ENCODE measurements at places on chromosomes 5 and 9.

DNA sequence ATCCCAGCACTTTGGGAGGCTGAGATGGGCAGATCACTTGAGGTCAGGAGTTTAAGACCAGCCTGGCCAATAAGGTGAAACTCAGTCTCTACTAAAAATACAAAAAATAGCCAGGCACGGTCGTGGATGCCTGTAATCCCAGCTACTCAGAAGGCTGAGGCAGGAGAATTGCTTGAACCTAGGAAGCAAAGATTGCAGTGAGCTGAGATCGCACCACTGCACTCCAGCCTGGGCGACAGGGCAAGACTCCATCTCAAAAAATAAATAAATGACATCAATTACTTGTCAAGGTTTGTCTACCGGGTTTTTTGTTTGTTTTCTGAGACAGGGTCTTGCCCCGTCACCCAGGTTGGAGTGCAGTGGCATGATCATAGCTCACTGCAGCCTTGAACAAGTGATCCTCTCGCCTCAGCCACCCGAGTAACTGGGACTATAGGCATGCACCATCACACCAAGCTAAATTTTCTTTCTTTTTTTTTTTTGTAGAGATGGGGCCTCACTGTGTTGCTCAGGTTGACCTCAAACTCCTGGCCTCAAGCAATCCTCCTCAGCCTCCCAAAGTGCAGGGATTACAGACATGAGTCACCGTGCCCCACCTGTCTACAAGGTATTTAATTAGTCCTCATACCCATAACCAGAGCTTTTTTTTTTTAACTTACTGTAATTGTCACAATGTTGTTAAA lies 64.9 kb downstream of the SUSD1 start:
- DNase-seq = no peak

GRCh38 chr5:140607031-140607430 lies 25.9 kb downstream of the CD14 start:
- DNase-seq = no peak

DNA sequence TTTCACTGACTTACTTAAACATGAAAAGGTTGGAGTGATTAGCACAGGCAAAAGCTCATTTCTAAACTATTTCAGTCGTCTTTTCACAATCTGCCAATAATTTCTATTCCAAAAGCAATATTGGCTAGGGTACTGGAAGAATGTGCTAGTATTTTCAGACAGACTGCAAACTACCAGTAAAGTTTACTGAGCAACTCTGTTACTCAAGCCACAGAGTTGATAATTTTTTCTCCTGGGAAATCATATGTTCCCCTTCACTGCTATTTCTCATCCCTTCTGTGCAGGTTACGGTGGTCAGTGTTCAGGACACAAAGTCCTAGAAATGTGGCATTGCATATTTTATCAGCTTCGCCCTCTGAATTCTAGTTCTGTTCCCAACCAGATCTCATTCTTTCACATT lies 343.3 kb upstream of the TNC start:
- no peak for DNase-seq

DNA sequence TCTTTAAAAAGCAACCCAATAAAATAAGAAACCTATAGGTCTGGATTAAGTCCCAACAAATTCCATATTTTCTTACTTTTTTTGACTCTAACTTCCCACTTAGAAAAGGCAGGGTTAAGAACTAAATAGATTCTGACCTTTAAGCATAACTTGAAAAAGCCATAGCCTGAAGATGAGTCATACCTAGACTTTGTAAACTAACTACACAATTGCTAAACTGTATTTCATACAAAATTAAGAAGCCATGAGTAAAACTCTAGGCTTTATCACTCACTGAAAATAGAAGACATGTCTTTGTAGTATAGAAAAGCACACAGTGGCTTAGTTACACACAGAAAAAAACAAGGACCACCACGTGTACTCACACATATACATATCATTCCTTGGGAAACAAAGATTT lies 51.5 kb downstream of the MLLT3 start:
- DNase-seq = peak; percentile 64

DNA sequence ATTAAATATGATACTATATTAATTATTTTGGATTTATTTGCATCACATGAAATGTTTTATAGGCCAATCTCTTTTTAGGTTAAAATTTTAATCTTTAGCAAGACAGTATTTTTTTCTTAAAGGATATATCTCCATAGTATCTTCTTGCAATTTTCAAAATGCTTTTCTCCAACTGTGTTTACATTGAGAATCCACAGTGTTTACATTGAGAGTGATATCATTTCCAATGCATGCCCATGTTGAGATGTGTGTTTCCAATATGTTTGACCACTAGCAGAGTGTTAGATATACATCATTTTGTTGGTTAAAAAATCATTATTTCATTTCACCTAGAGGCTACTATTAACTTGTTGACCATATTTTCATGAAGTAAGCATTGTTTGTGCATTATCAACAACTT lies 17.3 kb downstream of the VCAN start:
- DNase-seq = peak; percentile 59

GRCh38 chr5:174501461-174502069 lies 222.8 kb upstream of the MSX2 start:
- DNase-seq = peak; percentile 34

- peak; percentile 54 for DNase-seq
These were observed 10.0 kb downstream of the TRAF1 start for GRCh38 chr9:120916588-120916987.

DNA sequence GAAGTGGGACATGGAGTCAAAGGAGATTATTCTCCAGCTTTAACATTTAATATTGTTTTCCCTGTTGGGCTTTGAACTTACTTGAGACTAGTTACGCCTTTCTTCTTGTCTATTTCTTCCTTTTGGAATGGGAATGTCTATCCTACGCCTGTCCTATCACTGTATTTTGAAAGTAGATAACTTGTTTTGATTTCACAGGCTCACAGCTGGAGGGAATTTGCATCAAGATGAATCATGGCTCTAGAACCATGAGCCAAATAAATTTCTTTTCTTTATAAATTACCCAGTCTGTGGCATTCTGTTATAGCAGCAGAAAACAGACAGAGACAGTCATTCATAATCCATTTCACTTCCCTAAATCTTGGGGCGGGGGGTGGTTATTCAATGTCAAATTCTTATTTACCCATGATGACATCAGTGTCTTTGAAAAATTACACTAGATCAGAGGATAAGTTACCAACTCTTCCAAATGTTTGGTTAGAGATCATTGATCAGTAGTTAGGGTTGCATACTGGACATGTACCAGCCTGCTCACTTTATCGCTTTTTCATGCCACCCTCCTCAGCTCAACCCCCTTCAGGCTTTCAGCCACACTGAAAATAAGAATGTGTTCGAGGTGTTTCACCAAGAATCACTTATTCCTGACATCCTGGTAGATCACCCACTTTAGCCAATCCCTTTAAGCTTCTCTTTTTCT lies 419.6 kb upstream of the PIK3R1 start:
- DNase-seq = peak; percentile 15

DNA sequence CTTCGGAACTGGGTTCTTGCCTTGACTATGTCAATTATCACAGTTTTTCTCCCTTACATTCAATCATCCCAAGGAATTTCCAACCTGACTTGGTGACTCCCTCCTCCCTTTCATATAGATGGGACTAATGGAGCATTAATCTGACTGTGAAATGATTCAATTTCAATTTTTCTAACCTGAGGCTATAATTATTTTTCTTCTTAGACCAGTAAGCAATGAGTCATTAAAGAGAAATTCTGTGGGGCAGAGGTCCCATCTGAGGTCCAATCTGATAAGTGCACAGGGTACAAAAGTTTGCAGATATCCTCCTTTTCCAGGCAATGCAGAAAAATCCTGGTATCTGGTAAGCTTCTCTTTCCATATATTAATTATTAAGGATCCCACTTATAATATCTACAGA lies 18.9 kb downstream of the PDE4D start:
- peak; percentile 4 for DNase-seq

- DNase-seq = no peak
These were observed 8.6 kb downstream of the TEK start for GRCh38 chr9:27117489-27118135.

DNA sequence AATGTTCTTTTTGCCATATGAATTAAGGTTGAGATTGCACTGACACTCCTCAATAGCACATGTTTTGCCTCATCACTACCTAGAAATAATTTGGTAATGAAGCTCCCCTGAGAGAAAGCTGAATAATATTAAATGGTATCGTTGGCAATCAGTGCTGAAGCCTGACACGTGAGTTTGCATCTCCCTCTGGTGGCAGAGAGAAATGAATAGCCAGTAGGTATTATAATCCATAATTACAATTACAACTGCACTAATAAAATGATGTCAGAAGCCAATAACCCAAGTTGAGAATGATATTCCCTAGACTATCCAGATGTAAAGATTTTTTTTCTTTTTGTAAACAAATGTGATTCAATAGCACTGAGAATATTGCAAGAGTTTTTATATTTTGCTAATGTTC lies 700.3 kb downstream of the PTPRD start:
- peak; percentile 2 for DNase-seq

- DNase-seq = no peak
These were observed 25.2 kb downstream of the PIK3R1 start for GRCh38 chr5:68240771-68241170.

GRCh38 chr5:151182524-151182900 lies 24.9 kb upstream of the ANXA6 start:
- DNase-seq = no peak

GRCh38 chr5:149423794-149424268 lies 44.7 kb upstream of the IL17B start:
- DNase-seq = no peak

GRCh38 chr5:173671121-173671949 lies 54.9 kb upstream of the BOD1 start:
- DNase-seq = no peak

- DNase-seq = no peak
These were observed 303.8 kb downstream of the KIAA0825 start for GRCh38 chr5:94314460-94315131.

DNA sequence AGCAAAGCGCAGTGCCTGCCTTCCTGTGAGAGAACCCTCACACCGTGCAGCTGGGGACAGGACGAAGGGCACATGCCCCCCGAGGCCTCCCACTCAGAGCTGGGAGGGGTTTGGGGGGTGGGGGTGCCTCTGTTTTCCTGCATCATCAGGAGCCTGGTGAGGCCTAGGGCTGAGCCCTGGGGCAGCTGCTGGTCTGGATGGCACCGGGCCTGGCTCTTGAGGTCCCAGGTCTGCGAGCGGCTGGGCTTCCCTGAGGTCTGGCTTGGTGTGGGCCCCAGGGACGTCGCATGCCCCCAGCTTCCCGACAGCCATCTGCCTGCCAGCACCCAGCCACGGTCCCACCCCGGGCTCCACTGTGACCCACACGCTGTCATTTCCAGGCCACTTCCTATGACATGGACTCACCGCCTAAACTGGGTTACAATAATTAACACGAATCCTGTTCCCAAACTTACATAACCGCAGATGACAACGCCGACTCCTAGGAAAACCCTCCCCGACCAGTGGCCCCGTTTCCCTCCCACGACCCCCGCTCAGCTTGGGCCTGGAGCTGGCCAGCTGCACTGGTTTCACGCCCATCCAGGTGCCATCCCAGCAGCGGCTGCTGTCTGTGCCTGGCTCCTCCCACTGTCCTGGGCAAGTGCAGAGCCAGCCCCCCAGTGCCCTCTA lies 8.7 kb downstream of the NACC2 start:
- no peak for DNase-seq

- DNase-seq = no peak
These were observed 87.8 kb upstream of the SLC1A1 start for GRCh38 chr9:4402501-4402900.

GRCh38 chr5:44536650-44537260 lies 147.5 kb upstream of the FGF10 start:
- peak; percentile 10 for DNase-seq

DNA sequence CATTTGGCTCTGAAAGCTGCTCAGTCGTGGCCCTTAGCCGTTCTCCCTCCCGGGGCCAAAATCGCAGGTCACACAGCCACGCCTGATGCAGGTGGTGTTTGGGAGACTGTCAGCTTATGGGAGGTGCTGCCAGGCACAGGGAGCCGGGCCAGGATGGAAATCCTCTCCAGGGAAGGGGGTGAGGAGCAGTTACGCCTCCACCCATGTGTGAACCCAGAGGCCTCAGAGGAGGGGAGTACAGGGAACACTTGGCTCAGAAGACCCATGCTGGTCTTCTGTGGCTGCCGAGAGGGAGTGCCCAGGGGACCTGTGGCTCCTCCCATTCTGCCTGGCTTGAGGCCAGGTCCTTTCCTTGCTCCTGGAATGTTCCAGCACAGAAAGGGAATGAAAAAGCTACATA lies 3.6 kb upstream of the OLFM1 start:
- DNase-seq = no peak

DNA sequence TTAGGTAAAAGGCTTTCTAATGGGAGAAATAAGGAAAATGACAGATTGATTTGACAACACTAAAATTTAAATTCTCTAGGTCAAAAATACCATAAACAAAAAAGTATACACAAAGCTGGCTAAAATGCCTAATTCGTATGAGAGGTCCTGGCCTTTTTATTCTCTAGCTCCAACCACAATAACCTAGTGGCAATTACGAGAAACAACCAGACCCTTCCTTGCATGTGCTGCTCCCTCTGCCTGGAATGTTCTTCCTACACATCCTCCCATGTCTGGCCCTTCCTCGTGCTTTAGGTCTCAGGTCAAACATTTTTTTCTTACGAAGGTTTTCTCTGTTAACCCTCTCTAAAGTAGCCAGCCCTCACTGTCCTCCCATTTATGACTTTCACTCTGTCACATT lies 176.4 kb upstream of the PLPPR1 start:
- DNase-seq = no peak

- no peak for DNase-seq
These were observed 221.8 kb upstream of the TUT7 start for GRCh38 chr9:86575825-86576525.

DNA sequence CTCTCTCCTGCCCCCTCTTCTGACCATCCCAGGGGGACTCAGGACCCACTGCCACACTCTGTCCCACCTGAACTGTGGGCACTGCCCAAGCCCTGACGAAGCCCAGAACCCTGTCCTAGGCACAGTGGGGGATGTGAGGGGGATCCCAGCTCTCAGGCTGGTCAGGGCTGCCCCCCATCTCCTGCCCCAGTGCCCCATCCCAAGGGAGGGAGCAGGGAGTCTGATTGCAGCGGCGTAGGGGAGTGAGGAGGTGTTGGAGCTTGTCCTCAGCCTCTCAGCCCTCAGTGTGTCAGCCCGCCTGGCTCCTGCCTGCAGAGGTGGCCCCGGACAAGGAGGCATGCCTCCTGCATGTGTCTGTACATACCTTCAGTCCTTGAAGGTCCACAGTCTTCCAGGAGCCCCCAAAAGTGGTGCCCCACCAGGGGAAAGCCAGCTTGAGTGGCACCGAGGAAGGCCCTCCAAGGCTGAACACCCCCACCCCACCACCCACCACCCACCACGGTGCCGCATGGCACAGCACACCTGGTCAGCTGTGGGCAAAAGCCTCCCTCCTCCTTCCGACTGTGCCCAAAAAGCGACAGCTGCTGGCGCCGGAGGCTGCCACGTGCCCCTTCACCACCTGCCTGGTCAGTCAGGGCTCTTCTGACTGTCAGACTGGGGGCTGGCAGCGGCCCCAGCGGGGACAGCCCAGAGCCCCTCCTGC lies 930 bp downstream of the SARDH start:
- DNase-seq = no peak

Data from fibroblast of skin of right quadriceps (primary cell).